ENCODE measurements at places on chromosomes 1 and 21.

- DNase-seq, result no peak
Observed at GRCh38 chr1:110420874-110421793, 13.6 kb upstream of the LAMTOR5 start.

GRCh38 chr21:23949493-23949892, 1657.8 kb downstream of the MRPL39 start:
- no peak for DNase-seq

- no peak for DNase-seq
Observed at GRCh38 chr1:165897326-165898303, 70.2 kb downstream of the UCK2 start.

- no peak for DNase-seq
Observed at GRCh38 chr21:32087447-32087846, 191.4 kb downstream of the MIS18A start.

GRCh38 chr1:205523261-205523890, 18.9 kb downstream of the CDK18 start:
- no peak for DNase-seq

DNA sequence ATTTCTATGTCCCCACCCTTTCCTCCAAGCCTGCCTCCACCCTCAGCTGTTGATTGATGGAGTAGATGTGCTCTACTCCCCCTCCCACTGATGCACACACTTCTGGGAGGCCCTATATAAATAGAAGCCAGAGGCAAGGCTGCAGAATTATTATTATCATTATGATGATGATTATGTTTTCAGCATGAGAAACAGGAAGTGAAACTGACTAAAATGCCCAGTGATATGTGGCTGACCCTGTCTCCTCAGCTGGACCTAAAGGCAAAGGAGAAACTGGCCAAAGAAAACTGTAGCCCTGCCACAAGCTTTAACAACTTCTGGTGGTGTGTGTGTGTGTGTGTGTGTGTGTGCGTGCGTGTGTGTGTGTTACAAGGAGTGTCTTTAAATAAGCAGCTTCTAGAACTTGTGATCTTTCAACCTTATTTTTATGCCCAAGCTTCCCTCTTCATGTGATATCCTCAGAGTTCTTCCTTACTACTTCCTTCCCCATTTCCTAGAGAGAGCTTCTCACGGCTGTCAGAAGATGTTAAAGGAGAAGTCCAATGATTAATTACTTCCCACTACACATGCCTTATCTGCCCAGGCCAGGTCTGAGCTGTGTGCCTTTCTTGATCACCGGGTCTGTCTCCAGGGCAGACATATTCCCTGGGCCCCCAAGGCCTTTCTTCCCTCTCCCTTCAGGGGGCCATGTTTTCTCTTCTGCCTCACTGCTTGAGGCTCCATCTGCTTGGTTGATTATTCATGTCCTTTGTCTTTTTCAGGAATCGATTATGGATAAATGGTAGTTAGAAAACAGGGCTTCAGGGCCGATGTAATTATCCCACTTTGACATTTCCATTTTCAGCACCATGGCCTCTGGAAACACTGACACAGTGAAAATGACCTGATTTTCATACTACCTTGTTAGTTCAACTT, 11.6 kb upstream of the MAPKAPK2 start:
- no peak for DNase-seq

GRCh38 chr1:31681415-31681814, 22.4 kb downstream of the COL16A1 start:
- no peak for DNase-seq

DNA sequence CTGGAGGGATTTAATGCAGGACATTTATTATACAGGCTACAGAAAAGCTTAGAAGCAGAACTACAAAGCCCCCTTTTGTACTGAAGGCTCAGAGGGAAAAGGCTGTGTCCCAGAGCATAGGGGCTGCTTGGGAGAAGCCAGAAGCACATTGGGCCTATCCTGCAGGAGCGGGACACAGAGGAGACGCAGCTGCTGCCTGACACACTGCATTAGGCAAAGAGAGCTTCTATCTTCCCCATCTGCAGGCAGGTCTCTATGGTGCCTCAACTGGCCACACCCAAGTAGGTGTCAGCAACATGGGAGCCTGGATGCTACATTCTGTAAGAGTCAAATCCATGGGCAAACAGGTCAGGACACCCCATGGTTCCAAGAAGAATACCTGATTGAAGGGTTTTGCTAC, 595.9 kb downstream of the AJAP1 start:
- DNase-seq, result peak; percentile 26

Measured in left forelimb (tissue), 1 donor.